ENCODE measurements at places on chromosomes 4 and X. TPM values are rescaled to one million over a fixed set of nuclear protein-coding genes. Genes with fewer than 3 reads are reported as not detected.

Gene CT45A1
- total RNA-seq, result not detected

Gene HMGN5
- 1.6 TPM for total RNA-seq

Gene SNCA
- total RNA-seq, result 120 TPM

Gene UGT2B11
- total RNA-seq, result not detected

Gene MAGEA2
- total RNA-seq, result not detected

Gene MAGEA11
- not detected for total RNA-seq

Gene SSX1
- not detected for total RNA-seq

Gene PDGFC
- total RNA-seq, result 9.8 TPM

Gene KLHL34
- total RNA-seq, result not detected

Gene STBD1
- 2.6 TPM for total RNA-seq

Gene TCEAL6
- total RNA-seq, result not detected

Gene TMEM47
- total RNA-seq, result 36.2 TPM

Gene UVSSA
- total RNA-seq, result 4.2 TPM

Gene MAMLD1
- total RNA-seq, result 0.67 TPM

Gene BANK1
- total RNA-seq, result not detected

Gene AASDH
- total RNA-seq, result 10.5 TPM
